ENCODE measurements at places on chromosomes 3 and 15.
A peak's percentile ranks its signal among the peaks of the same experiment; 100 is the strongest.

DNA sequence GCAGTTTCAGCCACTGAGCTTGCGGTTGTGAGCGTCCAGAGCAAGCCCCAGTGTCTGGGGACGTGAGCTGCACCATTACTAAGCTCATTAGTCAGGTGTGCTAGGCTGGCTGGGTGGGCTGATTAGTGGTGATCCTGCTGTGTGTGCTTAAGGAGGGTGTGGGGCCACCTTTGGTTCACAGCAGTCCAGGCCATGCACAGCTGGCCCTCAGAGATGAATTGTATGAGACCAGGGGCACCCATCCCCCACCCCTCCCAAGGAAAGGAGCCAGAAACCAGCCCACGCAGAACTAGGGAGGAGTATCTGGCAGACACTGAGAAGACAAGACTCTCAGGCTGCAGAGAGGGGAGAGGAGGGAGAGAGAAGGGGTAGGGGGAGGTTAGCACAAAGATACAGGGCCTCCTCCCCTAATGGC is 3.8 kb downstream of the TYRO3 start:
- peak; percentile 23 for DNase-seq

DNA sequence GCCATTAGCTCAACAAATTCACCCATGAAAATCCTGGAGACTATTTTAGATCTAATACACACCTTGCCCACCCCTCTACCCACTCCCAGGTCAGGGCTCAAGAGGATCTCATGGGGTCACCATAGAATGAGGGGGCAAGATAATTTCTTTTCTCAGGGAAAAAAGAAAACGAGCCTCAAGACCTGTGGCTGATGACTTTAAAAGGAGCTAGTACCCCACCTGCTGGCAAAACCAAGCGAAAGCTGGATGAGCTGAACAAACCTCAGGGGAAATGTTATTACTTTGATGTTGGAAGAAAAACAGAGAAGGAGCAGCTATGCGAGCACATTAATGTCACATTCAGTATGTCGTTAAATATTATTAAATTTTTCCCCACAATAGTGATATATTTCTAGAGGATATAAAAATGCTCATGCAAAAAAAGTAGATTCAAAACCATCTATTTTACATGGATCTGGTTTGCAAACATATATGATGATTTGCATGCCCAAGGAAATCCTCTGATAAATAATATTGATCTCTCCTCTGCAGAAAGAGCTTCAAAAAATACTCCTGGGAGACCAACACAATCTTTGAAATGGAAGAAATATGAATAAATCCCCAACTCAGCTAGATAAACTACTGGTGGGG is 37.7 kb downstream of the PLD1 start:
- peak; percentile 80 for DNase-seq

DNA sequence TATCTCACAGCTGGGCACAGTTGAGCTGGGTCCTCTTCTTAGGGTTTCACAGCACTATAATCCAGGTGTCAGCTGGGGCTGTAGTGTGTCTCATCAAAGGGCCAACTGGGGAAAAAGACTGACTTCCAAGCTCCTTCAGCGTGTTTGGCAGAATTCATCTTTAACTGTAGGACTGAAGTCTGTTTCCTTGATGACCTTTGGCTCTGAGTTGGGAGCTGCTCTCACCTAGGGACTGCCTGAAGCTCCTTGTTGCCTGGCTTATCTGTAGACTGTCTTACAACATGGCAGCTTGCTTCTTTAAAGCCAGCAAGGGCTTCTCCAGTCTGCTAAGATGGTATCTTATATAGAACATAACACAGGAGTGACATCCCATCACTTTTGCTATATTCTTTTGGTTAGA is 5.3 kb upstream of the VPS33B start:
- DNase-seq: no peak

DNA sequence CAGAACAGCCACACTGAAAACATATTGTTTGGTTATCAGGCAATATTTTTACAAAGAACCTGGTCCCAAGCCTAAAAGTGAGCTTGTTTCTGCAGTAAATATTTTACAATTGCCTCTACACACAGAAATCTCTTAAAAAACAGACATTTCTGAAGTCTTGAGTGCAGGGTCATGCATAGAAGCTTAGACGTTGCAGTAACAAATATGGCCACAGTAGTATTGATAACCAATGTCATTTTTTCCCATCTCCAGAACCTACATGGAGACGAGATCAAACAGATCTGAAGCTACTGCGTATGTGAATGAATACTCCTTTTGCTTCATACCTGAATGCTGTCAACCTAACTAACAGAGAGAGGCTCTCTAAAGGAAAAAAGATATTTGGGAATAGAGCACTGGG is 19.6 kb upstream of the ARL8B start:
- no peak for DNase-seq

DNA sequence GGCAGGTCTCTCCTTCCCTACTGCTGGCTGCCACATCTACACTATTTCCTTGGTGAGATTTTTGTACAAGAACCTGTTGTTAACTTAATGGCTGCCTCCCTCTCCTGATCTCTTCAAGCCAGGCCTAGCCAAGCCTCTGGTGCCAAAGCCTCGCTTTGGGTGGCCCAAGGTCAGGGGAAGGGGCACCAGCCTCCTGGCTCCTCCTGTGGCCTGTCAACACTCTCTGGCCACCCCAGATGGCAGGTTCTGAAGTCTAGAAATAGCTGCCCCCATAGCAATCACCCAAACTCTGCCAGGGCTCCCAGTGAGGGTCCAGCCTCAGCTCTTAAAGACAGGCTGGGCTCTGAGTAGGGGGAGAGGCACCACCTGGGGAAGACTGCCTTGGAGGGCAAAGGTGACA is 5.0 kb downstream of the IFRD2 start:
- no peak for DNase-seq

GRCh38 chr15:68228143-68228970 is 1.2 kb downstream of the CLN6 start:
- no peak for DNase-seq

DNA sequence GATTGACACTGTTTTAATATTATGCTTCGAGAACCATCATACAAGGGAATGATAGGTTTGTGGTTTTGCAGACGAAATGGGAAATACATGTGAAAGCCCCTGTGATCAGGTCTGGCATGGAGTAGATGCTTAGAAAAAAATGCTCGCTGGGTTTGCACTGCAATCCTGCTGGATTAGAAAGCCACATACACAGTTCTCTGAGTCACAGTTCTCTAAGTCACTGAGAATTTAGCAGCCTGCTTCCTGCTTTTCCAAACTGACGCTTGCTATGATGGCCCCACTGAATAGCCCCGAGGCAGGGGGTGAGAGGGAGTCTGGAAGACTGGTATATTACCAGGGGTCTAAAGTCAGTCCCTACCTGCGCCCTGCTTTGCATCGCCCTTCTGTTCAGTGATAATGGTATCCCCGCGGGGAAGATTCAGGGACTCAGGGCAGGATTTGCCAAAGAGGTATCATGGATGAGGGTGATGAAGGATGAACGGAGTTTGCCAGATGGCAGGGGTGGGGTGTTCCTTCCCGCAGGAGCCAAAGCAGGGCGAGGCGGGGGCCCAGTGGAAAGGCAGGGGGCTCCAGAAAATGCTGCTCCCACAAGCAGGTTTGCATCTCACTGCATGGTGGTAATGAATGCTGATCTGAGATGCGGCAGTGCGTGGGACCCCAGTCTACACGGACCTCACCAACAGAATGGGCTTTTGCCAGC is 82.3 kb downstream of the IQSEC1 start:
- DNase-seq: no peak

DNA sequence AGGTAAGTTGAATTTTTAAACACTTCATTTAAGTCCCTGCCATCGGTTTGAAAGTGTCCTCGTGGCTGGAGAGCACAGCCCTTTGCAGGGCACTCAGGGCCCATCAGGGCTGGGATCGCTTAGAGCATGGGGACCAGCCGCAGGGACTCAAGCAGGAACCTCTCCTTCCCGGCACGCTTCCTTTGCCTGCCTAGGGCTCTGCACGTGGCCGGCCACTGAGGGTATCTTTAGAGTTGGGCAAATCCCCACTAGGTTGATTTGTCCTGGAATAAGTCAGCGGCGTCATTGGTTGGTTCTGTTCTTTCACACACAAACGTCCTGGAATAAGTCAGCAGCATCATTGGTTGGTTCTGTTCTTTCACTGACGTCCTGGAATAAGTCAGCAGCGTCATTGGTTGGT is 131.6 kb downstream of the OCA2 start:
- no peak for DNase-seq

GRCh38 chr3:72401005-72401545 is 447.2 kb downstream of the SHQ1 start:
- no peak for DNase-seq

- no peak for DNase-seq
Observed at GRCh38 chr15:27725731-27726130, 373.4 kb downstream of the OCA2 start.

DNA sequence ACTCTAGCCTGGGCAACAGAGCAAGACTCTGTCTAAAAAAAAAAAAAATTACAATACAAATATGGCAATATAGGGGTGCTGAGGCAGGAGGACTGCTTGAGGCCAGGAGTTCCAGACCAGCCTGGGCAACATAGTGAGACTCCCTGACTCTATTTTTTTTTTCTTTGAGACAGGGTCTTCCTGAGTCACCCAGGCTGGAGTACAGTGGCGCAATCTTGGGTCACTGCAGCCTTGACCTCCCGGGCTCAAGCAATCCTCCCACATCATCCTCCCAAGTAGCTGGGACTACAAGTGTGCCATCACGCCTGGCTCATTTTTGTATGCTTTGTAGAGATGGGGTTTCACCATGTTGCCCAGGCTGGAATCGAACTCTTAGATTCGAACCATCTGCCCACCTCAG is 17.3 kb upstream of the RAB11A start:
- no peak for DNase-seq

GRCh38 chr3:33658991-33659848 is 58.8 kb downstream of the CLASP2 start:
- peak; percentile 85 for DNase-seq

- DNase-seq: no peak
Observed at GRCh38 chr3:72441284-72441994, 406.8 kb downstream of the SHQ1 start.

DNA sequence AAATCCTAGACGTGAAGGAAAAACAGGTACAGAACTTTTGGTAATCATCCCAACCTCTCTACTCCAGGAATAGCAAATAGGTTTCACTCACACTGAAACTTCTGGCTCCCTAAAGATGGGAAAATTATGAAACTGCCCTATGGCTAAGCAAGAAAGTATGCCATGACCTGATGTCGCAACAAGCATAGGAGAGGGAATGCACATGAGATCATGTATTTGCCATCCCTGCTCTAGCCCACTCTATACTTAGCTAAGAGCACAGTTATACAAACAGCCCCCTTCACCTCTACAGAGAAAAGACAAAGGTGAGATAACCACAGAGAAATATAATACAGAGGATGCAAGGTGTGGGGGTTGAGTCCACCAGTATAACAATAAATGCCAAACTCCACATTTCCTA is 102.7 kb downstream of the TBC1D5 start:
- peak; percentile 10 for DNase-seq

GRCh38 chr15:38853608-38854007 is 289.0 kb upstream of the RASGRP1 start:
- peak; percentile 35 for DNase-seq

DNA sequence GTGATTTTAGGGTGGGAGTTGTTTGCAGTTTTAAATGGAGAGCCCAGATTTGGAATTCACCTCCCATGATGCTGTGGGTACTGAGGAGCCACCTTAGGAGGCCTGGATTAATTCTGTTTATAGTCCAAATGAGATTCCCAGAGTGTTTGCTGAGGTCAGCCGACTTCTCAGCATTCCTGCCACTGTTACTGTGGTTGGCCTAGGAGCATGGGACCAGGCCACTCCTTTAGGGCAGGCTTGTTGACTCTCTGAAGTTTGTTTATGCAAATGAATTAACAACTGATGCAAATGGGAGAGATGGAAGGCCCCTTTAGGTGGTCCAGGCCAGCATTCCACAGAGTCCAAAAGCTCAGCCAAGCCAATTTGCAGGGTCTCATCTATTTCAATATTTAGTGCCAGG is 46.1 kb downstream of the CACNA2D3 start:
- DNase-seq: no peak

DNA sequence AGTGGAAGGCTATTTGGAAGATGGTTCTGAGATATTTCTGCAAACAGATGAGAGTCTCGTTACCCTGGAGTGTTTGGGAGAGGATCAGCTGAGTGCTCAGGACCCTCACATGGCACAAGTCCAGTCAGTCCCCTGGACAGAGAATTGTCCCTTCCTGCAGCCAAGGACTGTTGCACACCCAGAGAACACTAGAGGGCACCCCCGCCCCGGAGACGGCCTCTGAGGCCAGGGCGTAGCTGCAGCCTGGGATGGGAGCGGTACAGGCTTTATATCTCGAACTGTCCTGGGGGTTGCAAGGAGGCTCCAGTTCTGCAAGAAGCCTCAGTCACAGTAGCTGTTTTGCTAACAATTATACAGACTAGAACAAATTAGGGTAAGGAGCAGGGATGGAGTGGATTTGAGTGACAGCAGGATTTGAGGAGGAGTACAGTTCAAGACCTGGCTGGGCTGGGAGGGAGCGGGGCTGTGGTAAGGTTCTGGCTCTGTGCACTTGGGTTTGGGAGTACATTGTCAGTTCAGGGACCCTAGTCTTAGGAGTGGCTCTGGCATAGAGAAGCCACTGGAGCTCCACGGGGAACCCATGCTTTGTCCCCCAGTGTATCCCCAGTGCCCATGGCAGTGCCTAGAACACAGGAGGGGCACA is 67.6 kb upstream of the HACD2 start:
- DNase-seq: peak; percentile 78

DNA sequence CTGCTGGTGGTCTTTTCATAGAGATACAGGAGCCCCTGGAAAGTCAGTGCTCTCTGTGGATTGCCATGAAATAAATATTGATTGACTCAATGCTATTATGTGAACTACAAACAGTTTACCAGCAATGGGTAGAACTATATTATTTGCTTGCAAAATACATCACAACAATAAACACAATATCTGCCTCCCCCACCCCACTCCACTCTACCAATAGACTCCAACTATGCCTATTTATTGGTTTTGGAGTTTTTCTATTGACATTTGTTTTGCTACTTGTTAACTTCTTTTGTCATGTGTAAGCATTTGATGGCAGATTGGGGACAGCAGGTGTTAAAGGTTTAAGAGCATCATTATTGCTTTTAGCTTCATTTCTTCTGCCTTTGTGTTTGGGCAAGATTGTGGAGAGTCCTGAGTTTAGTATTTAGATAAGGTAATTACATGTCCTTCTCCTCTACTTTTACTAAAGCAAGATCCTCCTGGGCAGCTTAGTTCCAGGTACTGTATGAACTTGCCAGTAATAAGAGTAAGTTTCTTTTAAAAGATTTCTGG is 8.3 kb downstream of the FNDC3B start:
- no peak for DNase-seq

GRCh38 chr3:141763088-141763750 is at the start of gene GRK7:
Gene GRK7 (plus strand): TSS chr3:141763408. CDS start chr3:141778285, 14,877 bp downstream.
- DNase-seq: no peak

GRCh38 chr3:159520638-159521037 is 468.0 kb upstream of the IL12A start:
- no peak for DNase-seq

- no peak for DNase-seq
Observed at GRCh38 chr15:80942746-80943565, 46.7 kb downstream of the MESD start.

DNA sequence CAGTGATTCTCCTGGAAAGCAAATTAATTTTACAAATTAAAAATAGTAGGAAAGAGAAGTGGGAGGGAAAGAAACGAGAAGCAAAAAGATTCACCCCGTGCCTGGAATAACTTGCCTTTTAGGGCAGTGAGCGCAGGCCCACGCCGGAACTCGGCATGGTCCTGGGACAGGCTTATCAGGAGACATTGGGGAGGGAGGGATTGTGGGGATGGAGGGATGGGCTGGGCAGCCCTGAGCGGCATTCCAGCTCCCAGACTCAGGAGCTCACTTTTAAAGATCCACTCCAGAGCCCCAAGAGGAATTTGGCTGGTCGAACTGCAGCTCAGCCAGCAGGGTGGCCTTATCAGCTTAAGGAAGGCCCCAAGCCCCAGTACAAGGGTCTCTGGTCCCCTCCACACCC is 117.9 kb downstream of the ADCY5 start:
- DNase-seq: no peak

GRCh38 chr15:52246686-52247431 is 48.7 kb downstream of the MYO5C start:
- no peak for DNase-seq
